Stimulated activated CD8-positive, alpha-beta memory T cell treated with anti-CD3 and anti-CD28 coated beads, Interleukin-7, amount 100 ng/mL, for 48 hours (primary cell): ENCODE measurements at places on chromosomes 6 and 20.
A peak's percentile ranks its signal among the peaks of the same experiment; 100 is the strongest.

- DNase-seq = no peak
Measured at GRCh38 chr6:168015482-168016175, 18.2 kb downstream of the KIF25 start.

DNA sequence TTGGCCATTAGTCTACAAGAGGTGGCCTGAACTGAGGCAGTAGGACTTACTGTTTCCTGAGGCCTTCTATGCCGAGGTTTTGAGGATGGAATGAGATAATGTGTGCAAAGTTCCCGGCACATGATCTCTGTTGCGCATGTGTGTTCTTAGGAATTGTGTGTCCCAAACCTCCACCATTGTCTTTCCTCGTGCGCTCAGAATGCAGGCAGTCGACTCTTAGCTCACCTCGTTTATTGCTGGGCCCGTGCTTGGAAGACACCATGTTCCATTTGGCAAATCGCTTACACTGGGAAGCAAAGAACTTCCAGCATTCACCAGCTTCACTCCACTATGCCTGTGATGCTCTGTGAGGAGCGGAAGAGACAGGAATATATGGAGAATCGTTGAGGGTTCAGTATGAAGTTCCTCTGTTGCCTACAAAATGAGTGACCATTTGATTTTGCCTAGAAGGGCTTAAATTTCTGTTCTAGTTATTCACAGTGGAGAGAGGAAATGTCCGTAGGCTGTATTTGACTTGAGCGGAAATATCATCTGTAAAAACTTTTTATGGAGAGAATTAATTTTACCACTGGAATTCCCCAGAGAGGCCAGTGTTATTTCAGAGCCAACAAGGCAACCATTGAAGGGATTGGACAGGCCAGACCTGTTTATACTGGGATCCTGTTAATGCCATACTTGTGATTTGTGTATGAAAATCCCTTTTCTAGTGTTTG is 75.7 kb upstream of the CLDN20 start:
- DNase-seq = no peak

- no peak for DNase-seq
Measured at GRCh38 chr6:107728564-107728897, 95.6 kb downstream of the SCML4 start.

DNA sequence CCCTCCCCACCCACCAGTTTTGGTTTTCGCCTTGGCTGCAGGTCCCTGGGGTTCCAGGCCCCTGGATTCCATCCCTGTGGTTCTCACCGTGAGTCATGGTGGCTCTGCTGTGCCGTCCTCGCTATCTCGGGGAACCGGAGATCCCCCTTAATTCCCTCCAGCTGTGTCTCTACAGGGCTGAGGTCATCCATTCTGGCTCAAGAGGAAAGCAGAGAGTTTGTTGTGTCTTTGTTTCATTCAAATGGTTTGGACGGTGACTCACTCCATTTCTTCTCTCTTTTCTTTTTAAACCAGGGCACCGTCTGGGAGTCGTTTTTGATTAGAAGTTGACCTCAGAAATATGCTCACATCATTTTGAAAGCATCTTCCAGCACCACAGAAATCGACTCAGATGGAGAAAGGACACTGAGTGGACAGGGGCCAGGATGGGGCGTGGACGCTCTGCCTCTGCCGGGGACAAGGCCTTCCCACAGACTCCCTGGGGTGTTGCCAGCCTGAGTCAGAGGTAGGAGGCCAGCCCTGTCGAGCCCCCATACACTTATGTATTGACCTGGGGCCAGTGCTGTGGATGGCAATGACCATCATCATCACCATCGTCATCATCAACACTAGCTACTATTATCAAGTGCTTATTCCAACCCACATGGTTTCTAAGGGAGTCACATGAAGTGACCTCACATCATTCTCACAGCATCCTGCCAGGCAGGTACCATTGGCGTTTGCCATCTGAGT is 176.2 kb downstream of the NFATC2 start:
- no peak for DNase-seq

DNA sequence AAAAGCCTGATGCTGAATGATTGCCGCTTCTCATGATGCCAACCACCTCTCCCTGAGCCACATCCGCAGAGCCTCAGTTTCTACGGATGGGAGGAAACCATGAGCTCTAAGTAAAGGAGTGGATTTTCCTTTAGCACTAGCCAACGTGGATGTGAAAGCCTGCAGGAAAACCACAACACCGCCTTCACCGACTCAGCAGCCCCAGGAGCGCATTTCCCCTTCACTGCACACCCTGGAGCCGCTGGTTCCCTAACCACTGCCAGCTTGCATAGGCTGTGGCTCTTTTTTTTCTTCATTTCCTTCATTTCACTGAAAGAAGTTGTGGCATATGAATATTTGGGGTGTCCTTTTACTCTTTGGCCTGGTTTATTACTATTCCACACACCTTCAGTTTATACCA is 50.5 kb upstream of the SSTR4 start:
- no peak for DNase-seq

- DNase-seq = no peak
Measured at GRCh38 chr6:2883673-2884072, 19.4 kb downstream of the SERPINB9 start.

GRCh38 chr20:31918466-31919105 is 33.3 kb downstream of the PDRG1 start:
- no peak for DNase-seq

DNA sequence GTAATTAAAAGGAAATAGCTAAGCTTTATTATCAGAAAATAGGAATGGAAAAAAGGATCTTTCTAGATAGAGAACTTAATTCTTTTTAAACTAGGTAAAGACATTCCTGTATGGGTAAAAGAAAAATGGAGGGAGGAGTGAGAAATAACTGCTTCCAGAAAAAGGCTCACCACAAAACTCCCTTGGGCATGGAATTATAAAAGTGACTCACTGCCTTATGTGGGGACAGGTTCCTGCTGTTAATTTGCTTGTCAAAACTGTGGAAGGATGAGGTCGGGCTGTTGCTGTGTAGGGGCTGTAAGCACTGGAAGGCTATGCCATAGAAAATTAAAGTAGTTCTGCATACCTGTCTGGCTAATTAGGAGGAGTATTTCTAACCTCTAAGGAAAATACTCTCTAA is 158.7 kb downstream of the UBE3D start:
- DNase-seq = no peak

GRCh38 chr6:73088138-73088813 is 137.0 kb downstream of the KHDC1L start:
- DNase-seq = no peak

- DNase-seq = no peak
Measured at GRCh38 chr6:10543488-10543887, 22.3 kb downstream of the GCNT2 start.

DNA sequence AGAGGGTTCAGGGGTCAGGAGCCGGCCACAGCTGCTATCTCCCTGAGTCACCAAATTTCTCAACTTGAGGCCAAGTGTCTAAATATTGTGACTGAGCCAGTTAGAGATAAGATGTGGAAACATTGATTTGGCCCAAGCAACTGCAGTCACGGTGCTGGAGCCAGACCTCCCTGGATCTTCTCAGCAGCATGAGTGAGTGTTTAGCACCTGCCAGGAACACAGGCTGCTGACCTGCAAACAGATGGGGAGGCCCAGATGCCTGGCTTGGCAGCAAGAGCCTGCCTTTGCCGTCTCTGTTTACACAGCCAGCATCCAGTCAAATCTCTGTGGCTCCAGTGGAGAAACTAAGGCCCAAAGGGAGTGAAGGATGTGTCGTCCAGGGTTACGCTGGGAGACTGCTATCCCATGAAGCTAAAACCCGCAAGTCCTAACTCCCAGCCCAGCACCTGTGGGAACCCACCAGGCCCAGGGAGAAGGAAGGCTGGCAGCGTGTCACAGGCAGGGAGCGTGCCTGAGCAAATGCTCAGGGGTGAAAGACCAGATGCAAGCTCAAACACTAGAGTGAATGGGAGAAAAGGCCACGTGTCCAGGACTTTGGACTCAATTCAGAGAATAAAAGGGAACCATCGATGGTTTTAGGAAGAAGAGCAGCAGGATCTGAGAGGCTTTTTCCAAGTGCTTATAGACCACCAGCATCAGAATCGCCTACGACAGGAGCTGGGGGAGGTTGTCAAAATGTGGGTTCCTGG is 15.9 kb upstream of the PTGIS start:
- no peak for DNase-seq

DNA sequence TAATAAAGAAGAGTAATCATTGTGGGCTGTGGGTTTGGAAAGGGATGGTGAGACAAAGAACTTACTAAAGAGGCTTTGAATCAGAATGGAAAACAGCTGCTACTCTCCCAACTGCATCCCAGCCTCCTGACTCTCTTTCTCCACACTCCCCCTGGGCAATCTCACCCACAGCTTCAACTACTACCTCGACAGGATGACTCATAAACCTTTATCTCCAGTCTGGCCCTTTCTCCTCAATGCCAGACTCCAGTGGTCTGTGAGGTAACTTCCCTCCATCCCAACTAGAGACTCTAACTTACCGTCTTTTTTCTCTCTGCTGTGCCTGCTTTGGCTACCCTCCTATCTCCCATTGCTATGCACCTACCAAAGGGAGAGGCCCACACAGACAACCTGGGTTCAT is 135.3 kb upstream of the RREB1 start:
- DNase-seq = no peak

- no peak for DNase-seq
Measured at GRCh38 chr20:60007464-60007863, 49.2 kb downstream of the CDH26 start.

GRCh38 chr6:3868544-3868943 is 19.4 kb downstream of the FAM50B start:
- DNase-seq = no peak

DNA sequence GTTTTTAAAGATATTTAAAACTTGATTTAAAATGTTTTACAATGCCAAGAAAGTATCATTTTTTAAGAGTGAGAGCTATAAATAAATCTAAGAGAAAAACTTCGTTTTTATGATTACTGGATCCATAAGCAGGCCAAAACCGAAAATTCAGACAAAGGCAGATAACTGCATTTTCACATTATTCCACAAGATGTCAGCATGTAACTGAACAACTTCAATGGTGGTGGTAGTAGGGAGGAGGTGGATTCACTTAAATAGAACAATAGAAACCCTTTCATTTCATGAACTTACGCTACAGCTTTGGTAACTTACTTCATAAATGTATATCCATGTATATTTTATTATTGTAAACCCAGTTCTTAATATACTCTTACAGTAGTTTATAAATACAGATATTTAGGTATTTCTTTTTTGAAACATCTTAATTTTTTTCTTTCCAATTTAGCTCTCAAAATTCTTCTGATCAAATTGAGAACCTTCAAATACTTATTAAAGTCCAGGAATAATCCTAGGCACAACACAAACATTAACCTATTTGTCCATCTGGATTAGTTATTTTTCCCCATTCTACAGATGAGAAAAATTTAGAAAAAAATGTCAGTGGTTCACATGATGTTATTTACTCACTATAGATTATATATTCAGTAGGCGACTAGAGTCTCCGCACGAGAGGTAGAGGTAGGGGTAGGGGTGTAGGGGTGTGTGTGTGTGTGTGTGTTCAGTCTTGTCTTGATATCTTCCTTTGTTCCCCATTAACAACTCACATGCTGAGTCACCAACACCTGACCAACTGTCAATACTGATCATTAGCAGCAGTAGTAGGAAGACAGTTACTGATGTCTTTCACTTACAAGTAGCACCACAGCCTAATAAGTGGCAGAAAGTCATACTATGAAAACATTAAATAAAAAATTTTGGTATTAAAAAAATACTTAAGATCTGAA is 111.5 kb downstream of the ARHGAP18 start:
- no peak for DNase-seq

- no peak for DNase-seq
Measured at GRCh38 chr6:158369241-158369640, 57.0 kb downstream of the TULP4 start.

DNA sequence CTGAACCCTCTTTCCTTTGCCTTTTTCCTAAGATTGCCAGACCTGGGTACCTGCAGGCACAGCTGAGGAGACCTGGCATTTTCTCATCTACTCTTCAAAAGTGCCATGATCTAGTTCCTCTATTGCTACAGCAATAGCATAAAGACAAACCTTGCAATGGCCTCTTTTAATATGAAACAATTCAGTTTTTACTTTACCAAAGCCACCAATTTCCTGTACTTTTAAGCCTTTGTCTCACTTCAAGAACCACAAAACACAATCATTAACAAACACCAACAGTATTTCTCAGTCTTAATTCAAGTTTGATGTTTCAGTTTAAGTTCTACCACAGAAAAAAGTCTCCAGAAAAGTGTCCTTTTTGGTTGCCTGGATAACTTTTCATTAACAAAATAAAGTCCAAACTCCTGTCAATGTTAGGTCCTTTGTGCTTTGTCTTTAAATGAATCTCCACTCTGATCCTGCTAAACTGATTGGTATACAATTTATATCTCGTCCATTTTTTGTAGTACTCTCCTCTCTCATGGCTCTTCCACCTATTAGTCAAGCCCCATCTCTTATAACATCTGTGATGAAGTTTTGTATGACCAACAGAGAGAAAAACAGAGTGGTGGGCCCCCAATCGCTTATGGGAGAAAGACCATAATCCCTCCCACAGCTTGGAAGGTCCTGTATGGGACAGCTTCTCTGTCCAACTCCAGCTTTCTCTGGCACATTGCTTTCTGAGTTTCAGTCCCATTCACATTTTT is 50.5 kb upstream of the THEMIS start:
- no peak for DNase-seq

GRCh38 chr6:3231247-3232016 is 4.0 kb upstream of the TUBB2B start:
- DNase-seq = no peak

GRCh38 chr6:13336553-13336952 is 8.2 kb upstream of the TBC1D7 start:
- DNase-seq = peak; percentile 31

DNA sequence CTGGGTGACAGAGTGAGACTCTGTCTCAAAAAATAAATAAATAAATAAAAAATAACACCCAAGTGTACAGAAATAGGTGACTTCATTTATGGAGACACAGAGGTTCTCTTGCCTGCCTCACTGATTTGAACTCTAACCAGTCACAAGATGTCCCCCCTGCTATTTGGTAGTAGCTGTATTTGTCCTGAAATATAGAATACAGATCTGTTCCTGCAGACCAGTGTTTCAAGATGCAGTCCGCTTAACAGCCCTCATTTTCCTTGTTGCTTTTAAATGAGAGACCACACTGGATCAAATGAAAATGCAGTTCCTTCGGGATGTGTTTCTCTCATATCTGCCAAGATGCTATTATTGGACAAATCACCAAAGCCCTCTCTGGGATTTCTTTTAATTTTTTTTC is 7.6 kb downstream of the PLCB4 start:
- no peak for DNase-seq

DNA sequence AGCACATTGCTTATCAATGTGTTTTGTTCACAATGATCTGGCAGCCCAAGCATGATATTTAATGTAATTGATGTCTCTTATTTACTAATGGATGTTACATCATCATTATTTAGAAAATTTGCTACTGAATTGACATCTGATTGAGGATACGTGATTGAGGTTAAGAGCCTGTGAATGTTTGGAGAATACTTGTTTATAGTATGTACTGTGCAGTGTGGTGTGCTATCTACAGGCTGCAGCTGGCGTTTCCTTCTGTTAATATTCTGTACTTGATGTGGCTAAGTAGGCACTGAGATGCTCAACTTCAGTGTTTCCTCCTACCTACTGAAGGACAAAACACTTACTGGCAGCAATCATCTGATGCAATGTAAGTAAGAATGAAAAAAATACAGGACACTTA is 709.6 kb upstream of the FLRT3 start:
- DNase-seq = no peak
